ENCODE measurements at places on chromosomes 4 and X.

GRCh38 chrX:97050392-97050791 is 166.7 kb downstream of the RPA4 start:
- DNase-seq: no peak

DNA sequence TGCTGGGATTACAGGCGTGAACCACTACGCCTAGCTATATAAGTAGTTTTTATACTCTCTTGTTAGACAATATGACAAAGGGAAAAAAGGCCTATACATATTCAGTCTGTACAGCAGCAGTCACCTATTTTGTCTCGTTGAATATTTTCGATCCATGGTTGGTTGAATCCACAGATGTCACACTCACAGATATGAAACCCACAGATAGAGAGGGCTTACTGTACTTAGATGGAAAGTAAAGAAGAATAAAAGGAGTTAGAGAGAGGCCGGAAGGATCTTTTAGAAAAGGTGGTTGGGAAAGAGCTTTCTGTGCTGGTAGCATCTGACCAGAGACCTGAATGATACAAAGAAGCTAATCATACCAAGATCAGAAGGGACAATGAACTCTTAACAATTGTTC is 38.3 kb upstream of the SPINK2 start:
- no peak for DNase-seq

DNA sequence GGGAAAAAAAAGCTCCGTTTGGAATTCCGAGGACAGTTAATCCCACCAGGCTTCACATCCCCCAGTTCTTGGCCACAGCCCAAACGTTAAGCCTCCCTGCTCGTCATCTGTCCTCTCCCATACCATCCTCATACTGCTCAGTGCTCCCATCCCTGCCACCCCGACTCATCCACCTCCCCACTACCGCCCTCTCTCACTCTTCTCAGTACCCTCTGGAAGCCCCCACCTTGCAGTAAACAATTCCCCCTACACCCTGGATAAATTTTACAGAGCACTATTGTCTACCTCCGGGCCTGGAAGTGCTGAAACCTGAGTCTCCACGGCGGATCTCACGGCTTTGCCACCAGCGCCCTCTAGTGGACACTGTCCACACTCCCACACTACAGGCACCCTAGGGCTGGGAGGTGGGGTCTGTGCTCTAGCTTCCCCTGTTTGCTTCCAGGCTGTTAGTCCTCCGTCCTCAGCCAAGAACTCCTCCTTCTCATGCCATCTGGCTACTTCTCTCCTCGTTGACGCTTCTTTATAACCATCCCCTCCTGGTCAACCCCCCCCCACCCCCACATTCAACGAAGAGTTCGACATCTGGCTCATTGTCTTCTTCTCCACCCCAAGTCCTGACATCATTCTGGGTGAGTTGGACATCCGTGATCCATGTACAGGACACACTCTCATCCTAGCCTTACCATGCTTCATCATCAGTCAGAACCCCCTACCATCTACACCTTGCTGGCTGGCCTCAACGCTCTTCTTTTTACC is 54.5 kb downstream of the RTL9 start:
- peak; percentile 61 for DNase-seq

GRCh38 chr4:144411700-144412099 is 234.3 kb upstream of the HHIP start:
- no peak for DNase-seq

DNA sequence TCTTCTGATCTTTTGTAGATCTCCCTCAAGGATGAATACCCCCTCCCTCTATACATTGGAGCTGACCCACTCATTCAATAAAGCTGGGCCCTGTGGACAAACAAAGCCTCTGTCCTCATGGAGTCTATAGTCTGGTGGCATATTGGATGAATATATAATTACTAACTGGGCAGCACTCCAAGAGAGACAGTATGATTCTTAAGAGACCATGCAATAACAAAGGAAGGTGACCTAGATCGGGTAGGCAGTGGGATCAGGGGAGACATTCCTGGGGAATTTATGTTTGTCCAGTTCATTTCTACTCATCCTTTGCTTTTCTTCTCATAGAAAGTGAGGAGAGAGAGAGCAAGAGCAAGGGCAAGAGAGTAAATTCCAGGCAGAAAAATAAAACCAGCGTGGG is 23.5 kb upstream of the CXCL13 start:
- no peak for DNase-seq

DNA sequence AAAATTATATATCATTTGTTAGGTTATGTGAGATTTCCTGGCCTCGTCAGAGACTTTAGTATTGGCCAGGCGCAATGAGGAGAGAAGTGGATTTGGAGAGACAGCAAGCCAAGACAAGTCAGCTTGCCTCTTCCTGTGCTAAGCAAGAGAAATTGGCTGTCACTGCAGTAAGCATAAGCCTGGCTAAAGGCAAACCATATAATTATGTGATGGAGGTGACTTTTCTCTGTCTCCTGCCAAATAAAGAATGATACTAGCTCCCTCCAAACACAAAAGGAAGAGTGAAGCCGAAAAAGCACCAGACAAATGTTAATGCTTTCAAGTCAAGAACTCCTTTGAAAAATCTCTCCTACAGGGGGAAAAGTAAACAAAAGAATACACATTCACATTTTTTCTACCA is 2246.0 kb downstream of the ARAP2 start:
- DNase-seq: no peak

GRCh38 chr4:110702326-110702725 is 79.4 kb upstream of the PITX2 start:
- DNase-seq: no peak

- no peak for DNase-seq
These were observed 323.9 kb upstream of the PRPS2 start for GRCh38 chrX:12467321-12467720.

GRCh38 chr4:168551211-168551610 is 54.4 kb downstream of the PALLD start:
- DNase-seq: no peak

- no peak for DNase-seq
These were observed 115.8 kb downstream of the PPARGC1A start for GRCh38 chr4:23773884-23774636.

DNA sequence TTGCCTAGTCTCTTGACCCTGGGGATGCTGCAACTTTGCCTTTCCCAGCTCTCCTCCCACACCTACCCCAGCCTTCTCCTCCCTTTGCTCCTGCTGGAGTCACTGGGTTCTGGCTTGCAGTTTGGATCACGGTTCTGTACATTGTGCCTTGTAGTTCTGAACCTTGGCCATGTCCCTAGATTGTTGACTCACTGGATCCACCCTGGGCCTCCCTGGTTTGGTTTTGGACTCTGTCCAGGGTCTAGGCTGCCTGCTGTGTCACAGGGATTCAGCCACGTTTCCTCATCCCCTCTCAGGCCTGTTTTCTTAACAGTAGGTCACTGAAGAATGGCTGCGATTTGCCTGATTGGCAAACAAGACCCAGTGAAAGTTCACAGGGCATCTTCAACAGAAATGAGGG is 11.5 kb upstream of the GABRE start:
- no peak for DNase-seq

DNA sequence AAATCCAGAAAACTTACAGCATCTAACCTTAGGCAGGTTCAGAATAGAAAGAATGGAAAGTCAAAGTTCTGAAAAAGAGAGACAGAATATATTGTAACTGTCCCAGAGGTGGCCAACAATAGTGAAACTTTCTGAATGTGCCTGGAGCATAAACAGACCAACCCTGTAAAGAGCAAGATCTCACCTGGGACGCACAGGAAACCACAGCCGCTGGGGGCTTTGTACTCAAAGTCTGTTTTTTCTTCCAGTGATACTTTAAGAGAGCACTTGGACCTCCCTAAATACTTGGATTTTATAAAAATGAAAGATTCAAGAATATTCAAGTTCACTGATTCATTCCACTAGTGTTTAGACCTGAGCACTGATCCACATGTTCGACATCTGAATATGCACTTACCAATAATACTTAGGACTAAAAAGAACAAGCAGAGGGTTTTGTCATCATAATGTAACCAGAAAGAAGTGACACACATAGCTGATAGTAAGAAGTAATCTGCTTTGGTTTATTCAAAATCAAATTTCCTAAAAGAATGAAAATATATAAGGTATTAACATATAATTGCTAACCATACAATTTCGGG is 35.3 kb downstream of the ARAP2 start:
- peak; percentile 41 for DNase-seq

DNA sequence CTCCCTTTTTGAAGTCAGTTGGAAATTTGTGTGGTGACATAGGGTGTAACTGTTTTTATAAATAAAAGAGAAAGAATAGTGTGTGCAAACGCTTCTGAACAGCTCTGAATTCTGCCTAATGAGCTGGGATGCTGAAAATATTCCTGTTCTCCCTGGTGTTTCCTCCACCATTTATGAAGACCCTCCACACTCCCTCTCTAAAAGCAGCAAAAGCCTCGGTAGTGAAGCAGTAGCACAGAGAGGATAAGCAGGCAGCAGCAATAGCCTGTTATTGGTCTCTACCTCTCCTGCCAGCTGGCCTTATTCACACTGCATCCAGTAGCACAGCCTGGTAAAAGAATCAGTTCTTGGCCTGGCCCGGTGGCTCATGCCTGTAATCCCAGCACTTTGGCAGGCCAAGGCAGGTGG is 406.1 kb downstream of the IQCM start:
- no peak for DNase-seq

DNA sequence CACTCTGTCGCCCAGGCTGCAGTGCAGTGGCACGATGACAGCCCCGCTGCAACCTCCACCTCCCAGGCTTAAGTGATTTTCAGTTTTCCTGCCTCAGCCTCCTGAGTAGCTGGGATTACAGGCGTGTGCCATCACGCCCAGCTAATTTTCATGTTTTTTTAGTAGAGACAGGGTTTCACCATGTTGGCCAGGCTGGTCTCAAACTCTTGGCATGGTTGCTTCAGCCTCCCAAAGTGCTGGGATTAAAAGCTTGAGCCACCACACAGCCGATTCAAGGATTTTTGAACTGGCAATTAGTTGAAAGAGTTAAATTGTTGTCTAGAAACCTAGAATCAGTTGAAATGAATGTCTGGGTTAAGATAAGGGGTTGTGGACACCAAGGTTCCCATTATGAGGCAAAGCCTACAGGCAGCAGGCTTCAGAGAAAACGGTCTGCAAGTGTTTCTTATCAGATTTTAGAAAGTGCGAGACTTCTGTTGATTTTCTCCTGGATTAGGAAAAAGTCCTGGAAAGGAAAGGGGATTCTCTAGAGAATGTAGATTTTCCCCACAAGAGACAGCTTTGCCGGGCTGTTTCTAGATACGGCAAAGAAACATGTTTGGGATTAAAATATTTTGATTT is 8.3 kb upstream of the CCNI start:
- DNase-seq: no peak

GRCh38 chrX:66074920-66075879 is 35.3 kb upstream of the VSIG4 start:
- peak; percentile 42 for DNase-seq

DNA sequence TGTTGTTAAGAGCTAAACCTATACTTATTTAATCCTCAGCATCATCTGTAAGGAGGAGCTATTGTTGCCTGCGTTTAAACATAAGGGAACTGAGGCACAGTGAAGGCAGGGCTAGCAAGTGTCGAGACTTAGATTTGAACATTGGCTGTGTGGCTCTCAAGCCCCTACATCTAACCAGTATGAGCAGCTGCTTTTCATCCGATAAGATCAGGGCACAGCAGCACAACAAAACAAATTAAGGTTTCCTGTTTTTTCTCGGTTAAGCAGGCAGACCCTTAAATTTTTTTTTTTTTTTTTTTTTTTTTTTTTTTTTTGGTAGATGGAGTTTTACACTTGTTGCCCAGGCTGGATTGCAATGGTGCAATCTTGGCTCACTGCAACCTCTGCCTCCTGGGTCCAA is 35.6 kb downstream of the RAB40A start:
- no peak for DNase-seq

GRCh38 chr4:52873861-52874343 is 11.8 kb downstream of the RASL11B start:
- no peak for DNase-seq

GRCh38 chr4:54915276-54915675 is 210.1 kb downstream of the KDR start:
- no peak for DNase-seq

DNA sequence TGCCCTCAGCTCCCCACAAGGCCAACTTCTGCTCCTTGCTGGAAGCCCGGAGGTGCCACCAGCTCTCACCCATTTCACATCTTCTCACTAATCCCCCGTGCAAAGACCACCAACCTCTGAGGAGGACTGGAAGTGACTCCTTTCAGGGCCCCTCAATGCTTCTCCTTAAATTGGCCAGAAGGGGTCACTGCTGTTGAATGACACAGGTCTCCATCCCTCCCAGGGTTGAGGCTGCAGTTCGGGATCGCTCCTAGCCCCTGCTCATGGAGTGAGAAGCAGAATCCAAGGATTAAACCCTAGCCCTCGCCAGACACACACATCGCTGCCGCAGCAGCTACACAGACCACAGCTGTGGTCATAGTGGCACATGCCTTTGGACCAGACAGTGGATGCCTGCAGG is 279.5 kb upstream of the TAPT1 start:
- no peak for DNase-seq

- DNase-seq: no peak
These were observed 9.8 kb downstream of the LAMP2 start for GRCh38 chrX:120459309-120459708.

GRCh38 chr4:128310266-128310697 is 22.7 kb upstream of the PGRMC2 start:
- no peak for DNase-seq

DNA sequence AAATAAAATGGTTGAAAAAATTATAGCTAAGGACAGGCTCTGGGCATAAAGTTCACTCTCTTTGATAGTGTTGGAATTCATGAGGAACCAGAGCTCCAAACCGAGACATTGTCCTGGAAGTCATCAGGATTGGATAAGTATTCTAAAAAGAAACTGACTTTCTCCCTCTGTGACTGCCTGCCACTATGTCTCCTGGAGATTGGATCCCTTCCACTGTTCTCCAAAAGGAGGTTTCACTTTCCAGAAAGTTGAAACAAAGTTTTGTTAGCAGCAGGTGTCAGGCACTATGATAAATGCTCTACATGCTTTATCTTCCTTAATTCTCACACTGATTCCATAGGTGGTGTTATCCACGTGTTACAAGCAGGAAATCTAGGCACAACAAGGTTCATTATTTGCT is 16.8 kb downstream of the BANK1 start:
- no peak for DNase-seq

GRCh38 chr4:18684932-18685331 is 663.4 kb upstream of the LCORL start:
- DNase-seq: no peak

- DNase-seq: no peak
These were observed 72.2 kb downstream of the PPP3CA start for GRCh38 chr4:101274888-101275752.

GRCh38 chr4:26953366-26953765 is 92.7 kb downstream of the STIM2 start:
- no peak for DNase-seq

DNA sequence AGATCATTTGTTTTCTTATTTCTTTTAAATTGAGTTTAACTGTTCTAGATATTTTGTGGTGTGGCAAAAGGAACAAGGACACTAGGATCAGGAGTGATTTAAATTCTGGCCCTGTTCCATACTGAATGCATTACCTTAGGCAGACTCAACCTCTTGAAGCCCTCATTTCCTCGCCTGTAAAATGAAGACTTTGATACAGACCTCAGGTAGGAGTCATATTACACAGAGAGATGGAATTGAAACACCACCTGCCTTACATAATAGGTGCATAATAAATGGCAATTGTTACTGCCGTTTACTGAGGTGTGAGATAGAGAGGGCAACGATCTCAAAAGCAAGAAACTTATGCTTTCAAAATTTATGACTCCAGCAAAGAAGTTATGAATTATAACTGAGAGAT is 28.2 kb upstream of the RASSF6 start:
- DNase-seq: no peak

Data from activated naive CD8-positive, alpha-beta T cell treated with anti-CD3 and anti-CD28 coated beads, Interleukin-2, amount 10 ng/mL, durations not matched to agents 7 days and 5 days (primary cell).